ENCODE measurements at places on chromosomes 13 and 19.

DNA sequence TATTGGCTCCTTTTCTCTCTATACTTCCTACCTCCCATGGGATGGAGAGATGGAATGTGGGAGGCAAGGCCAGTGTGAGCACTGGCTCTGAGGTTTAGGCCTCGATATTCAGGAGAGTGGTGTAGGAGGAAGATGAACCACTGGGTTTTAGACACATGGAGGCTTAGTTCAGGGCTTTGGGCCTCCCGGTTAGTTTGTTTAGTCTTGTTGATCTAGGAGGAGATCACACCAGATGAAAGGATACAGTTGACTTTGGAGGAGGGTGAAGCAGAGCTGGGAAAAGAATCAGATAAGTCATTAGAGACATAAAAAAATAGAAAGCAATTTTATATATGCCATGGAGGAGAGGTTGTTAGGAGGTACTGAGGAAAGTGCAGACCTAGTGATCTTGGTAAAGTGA is 30.9 kb downstream of the RNASEH2B start:
- DNase-seq, result no peak

DNA sequence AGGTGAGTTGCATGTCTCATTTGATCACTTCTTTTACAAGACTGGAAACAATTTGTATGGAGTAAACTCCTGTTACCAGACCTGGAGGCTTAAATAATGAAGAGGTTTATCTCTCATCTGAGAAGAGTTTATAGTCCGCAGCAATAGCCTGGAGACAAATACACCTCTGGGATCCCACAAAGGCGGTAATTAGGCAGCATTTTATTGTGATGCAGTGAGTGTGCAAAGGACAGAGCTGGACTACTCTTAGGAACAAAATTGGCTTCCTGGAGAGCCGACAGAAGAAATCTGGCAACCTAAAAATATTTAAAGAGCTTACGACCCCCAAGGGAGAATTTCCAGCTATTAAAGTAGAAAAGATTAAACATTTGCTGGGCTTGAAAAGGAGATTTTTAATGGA is 11.8 kb upstream of the KATNAL1 start:
- DNase-seq, result no peak

GRCh38 chr19:10643172-10643967 is 10.8 kb upstream of the ILF3 start:
- no peak for DNase-seq

GRCh38 chr13:113129921-113130750 is 7.5 kb downstream of the F10 start:
- DNase-seq, result no peak

DNA sequence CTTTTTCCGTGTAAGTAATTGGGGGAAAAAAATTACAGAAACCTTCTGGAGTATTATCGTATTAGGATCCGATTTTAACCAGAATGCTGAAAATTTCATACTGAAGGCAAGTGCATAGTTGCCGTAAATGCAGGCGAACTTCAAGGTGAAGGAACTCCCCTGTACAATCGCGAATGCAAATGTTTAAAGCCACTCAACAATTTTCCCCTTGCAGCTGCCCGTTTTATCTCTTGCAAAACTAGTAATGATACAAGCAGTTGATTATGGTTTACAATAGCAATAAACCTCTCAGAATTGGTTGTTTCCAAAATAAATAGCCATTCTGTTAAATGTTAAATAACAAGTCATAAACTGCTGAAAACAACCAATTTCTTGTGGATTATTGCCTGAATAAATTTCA is 105.7 kb downstream of the DNAJC15 start:
- DNase-seq, result no peak

- DNase-seq, result no peak
These were observed 273.8 kb downstream of the LHFPL6 start for GRCh38 chr13:39329182-39329639.

- peak; percentile 29 for DNase-seq
These were observed 6.5 kb upstream of the ZNF528 start for GRCh38 chr19:52391135-52391534.

- no peak for DNase-seq
These were observed 257.3 kb downstream of the GPC5 start for GRCh38 chr13:91655731-91656130.

DNA sequence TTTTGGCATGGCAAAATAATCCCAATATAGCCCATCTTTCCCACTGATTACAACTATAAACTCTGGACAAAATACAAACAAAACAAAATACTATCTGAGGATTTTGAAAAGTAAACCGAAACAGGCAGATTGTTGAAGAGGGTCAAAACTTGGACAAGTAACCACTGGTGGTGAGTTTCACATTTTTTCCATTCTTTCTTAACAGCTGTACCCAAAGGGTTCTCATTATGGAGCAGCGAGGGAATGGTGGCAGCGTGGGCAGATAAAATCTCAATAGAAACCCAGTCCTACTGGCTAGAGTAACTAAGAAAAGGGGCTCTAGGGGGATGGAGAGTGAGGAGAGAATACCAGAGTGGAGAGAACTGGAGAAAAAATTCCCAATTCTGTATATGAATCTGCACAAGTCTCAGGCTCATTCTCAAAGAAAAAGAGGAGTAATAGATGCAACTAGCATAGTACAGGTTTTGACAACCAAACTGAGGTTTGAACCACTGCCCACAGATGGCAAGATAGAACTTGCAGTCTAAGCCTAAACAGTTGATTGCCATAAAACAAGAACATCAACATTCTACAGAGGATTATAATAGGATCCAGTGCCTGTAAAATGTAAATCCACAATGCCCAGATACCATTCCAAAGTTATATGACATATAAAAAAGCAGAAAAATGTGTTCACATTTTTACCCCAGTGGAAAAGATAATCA is 284.5 kb downstream of the KCNRG start:
- DNase-seq, result no peak

DNA sequence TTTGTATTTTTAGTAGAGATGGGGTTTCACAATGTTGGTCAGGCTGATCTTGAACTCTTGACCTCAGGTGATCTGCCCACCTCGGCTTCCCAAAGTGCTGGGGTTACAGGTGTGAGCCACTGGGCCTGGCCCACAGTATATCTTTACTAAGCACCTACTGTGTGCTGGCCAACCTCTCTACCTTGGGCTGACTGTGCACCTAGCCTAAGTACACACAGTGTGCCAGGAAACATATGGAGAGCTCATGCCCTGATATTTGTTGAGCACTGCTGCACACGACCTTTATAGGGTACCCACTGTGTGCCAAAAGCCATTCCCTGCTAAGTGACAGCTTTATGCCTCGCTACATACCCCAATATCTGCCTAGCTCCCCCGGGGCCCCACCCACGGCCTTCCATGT is 6.3 kb upstream of the ARHGAP45 start:
- DNase-seq, result no peak

- no peak for DNase-seq
These were observed 17.2 kb upstream of the DCUN1D2 start for GRCh38 chr13:113507505-113508345.

GRCh38 chr13:74367193-74367592 is 233.0 kb upstream of the KLF12 start:
- no peak for DNase-seq

DNA sequence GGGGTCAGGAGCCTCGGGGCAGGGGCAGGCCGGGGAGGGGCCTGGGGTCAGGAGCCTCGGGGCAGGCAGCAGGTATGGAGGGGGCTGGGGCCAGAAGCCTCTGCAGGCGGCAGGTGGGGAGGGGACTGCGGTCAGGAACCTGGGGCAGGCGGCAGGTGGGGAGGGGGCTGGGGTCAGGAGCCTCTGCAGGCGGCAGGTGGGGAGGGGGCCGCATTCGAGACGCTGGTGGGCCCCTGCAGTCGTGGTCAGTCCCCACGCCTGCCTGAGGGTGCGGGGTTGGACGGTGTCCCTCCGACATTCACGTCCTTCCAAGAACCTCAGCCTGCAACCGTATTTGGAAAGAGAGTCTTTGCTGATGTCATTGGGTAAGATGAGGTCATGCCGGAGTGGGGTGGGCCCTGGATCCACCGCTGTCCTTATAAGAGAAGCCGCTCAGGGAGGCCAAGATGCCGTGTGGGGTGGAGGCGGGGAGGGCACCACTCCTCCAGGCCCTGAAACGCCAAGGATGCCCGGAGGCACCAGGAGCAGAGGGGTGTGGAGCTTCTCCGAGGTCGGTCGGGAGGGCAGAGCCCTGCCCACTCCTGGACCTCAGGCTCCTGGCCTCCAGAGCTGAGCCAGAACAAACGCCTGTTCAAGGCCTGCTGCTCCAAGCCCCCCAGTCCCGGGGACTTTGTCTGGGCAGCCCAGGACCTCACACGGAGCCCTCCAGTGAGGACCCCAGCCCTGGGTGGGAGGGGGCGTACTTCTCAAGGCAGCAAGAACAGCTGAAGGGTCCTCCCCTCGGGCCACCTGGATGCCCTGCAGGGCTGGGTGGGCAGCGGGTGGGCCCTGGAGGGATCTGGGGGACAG is 30.1 kb downstream of the PIP5K1C start:
- DNase-seq, result no peak

DNA sequence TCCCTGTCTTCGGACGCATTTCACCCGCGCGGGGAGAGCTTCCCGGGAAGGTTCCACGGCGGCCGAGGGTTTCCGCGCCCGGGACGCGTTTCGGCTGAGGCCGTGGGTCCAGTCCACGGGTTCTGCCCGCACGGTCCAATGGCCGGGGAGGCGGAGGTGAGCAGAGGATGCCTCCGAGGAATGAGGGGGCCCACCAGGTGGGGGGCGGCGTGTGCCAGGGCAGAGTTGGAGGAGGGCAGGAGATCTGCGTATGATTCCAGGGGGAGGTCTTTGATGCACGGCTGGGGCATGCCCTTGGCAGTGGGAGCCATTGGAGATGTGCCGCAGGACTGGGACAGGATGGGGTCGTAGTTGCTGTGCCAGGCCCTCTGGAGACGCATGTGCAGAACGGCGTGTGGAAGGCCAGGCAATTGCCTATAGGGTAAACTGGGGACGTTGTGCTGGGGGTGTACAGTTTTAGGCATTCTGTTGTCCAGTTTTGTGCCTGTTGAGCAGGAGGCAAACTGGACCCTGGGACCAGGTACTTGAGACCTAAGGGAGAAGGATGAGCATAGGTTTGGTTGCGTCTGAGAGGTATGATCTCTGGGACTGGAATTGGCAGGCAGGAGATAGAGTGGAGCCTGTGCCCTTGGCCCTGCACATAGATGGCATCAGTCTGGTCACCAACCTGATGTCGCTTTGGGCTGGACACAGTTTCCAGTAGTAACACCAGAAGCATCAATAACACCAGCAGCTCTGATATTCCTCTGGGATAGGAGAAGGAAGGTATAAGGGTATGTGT is 751 bp downstream of the ZNF584 start:
- peak; percentile 41 for DNase-seq

GRCh38 chr19:45636902-45637301 is 2.3 kb downstream of the EML2 start:
- DNase-seq, result no peak

DNA sequence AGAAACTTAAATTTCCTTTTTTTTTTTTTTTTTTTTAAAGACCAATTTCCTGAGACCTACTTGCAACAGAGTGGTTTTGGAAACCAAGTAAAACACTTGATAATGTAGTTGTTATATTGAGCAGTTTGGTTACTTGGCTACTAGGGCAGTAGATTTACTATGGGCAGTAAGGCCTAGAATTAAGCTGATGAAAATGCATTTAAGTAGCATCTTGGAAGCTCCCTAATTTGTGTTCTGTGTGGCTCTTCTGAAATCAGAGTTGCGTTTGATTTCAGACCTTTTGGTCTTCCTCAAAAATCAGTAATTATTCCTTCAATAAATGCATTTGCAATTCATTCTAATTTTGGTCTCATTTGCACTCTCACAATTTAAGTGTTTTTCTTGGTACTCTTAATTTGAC is 810 bp downstream of the GPR180 start:
- no peak for DNase-seq

DNA sequence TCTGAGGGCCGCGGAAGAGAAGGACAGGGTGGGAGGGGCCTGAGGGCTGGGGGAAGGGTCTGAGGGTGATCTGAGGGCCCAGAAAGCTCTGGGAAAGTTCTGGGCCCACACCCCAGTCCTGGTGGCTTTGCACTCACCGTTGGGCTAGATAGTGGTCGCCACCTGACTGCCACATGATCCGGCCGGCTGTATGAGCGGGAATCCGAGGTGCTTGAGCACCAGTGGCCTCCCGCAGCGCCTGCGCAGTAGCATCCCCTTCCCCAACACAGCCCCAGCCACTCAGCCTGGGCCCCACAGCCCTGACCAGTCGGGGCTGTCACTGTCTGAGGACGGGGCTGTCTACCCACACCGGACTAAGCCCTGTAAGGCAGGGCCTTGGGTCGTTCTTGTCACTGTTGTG is 15.0 kb downstream of the PRODH2 start:
- DNase-seq, result no peak

- peak; percentile 43 for DNase-seq
These were observed 869 bp downstream of the GFY start for GRCh38 chr19:49425922-49426592.

DNA sequence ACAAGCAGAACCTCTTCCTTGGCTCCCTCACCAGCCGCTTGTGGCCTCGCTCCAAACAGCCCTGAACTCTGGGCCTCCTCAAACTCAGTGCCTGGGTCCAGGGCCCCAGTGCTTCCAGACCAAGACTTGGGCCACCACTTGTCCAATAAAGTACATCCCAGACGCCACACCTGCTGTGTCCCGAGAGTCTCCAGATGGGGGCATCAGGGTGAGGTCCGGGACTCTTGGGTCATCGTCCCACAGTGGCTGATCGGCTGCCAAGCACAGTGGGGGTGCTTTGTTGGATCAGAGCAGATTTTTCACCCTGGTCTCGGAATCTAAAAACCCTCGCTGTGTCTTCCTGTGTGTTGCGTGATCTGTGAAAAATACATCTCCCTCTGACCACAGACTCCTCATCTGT is 9.0 kb upstream of the DLL3 start:
- DNase-seq, result no peak

- DNase-seq, result no peak
These were observed 806 bp downstream of the MAST1 start for GRCh38 chr19:12838886-12839756.

GRCh38 chr13:32041429-32041828 is 9.9 kb downstream of the FRY start:
- DNase-seq, result no peak

- no peak for DNase-seq
These were observed 171.3 kb downstream of the NUFIP1 start for GRCh38 chr13:44818016-44818415.

- DNase-seq, result no peak
These were observed 65.3 kb downstream of the DCT start for GRCh38 chr13:94414141-94414540.

DNA sequence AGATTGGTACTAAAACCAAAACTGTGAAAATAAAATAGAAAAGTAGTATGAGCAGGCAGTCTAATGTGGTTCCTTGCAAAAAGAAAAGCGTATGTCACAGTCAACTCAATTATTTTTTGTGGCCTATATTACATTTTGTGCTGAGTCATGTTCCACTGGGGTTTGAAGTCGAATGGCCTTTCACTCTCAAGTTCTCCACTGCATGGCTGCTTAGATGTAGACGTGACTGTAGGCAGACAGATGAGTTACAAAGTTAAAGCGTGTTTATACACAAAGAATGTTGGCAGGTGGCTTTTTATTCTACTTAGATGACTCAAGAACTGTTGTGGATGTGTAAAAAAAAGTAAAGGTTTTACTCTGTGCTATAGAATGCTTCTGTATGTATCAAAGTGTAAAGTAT is 133.9 kb downstream of the SLITRK6 start:
- peak; percentile 87 for DNase-seq

- no peak for DNase-seq
These were observed 45.8 kb downstream of the EPS15L1 start for GRCh38 chr19:16425993-16426392.

All from OCI-M1 (cell line).